ENCODE measurements at places on chromosomes 13 and 19. TPM values are rescaled to one million over a fixed set of nuclear protein-coding genes. Genes with fewer than 3 reads are reported as not detected.

The ZNF540 gene
- 0.24 TPM for total RNA-seq

The CYP4F3 gene
- not detected for total RNA-seq

The DHPS gene
- total RNA-seq, result 117 TPM

The GADD45GIP1 gene
- total RNA-seq, result 67.5 TPM

The NALCN gene
- 0.52 TPM for total RNA-seq

The NDUFA11 gene
- total RNA-seq, result 298 TPM

The KLF1 gene
- 0.57 TPM for total RNA-seq

The ELANE gene
- not detected for total RNA-seq

The CDX2 gene
- not detected for total RNA-seq

The NCR1 gene
- not detected for total RNA-seq

DNA sequence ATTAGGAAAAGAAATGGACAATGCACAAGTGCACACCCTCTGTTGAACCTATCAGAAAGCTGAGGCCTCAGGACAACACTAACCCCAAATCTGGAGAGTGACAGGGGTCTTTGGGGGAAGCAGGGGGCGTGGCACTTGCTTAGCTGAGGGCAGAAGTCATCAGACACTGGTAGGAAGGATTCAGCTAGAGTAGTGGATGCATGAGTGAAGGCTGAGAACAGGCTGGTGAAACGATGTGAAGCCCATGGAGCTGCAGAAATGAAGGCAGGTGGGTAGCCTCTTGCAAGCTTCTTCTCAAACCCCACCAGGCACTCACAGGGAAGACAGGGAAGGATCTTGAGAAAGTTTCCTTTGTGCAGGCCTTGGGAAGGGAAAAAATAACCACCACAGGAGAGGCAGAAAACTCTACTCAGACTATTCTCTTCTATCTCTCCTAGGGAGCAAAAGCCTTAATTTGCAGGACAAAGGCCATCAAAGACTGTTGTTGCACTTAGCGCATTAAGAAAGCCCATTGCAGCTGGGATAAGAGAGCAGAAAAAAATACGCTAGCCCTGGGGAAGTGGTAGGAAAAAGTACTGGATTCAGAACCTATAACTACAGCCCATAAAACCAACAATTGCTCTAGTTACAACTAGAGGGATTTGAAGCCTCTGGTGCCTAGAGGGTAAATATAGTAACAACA lies 193.3 kb upstream of the ZNF536 start:
- H3K27me3 ChIP-seq, result no peaks in the 10 kb centered on the region
- no peak overlapping the region for H3K27ac ChIP-seq
- no peak for DNase-seq
- no peak overlapping the region for H3K4me3 ChIP-seq

- H3K4me3 ChIP-seq, result no peak overlapping the region
- no peak for DNase-seq
- H3K36me3 ChIP-seq, result peaks cover 53% of the 10 kb centered on the region
Observed at GRCh38 chr19:7973883-7974282, 30.4 kb upstream of the TIMM44 start.

- H3K27ac ChIP-seq, result no peak overlapping the region
- H3K4me1 ChIP-seq, result no peaks in the 10 kb centered on the region
- no peaks in the 10 kb centered on the region for H3K27me3 ChIP-seq
- H3K36me3 ChIP-seq, result no peaks in the 10 kb centered on the region
- DNase-seq, result no peak
- no peak overlapping the region for H3K4me3 ChIP-seq
Observed at GRCh38 chr13:29857085-29857484, 6.7 kb upstream of the UBL3 start.

DNA sequence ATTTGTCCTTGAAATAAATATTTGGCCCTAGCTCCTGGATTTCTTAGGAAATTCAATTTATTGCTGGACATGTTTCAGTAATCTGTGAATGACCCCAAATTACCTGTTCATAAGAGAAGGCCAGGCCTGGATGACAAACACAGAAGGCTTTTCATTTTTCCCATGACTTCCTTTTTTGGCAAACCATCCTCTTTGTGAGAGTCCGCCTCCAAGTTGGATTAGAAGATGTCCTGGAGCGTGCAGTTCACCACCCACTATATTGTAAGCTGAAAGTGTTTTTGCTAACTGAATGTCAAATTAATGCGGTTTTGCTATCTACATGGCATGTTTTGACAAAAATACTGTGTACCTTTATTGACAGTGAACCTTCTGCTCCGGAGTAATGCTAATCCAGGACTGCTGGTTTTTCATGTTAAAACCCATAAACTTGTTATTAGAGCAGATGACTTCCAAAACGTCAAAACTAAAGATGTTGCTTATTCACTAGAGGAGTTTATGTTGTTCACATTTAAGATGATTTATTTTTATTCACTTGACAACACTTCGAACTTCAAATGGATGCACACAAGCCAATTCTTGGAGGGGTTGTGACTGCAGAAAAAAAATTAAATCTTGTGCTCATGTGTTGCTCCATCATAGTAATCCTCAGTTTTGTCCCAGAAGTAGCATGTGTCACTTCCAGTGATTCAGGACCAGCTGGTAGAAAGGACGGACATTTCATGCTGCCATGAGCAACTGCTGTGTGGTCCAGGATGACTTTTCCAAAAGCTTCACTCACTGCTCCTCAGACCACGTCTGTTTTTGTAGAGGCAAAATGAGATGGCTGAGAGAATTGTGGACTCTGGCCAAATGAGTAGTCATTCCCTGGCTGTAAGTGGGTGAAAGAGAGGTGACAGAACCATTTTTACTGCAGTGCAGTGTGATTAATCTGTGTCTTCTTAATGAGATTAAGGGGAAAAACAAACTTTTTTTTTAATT lies 71.0 kb downstream of the ITGBL1 start:
- no peaks in the 10 kb centered on the region for H3K36me3 ChIP-seq
- no peak overlapping the region for H3K27ac ChIP-seq
- H3K27me3 ChIP-seq, result no peaks in the 10 kb centered on the region
- H3K4me3 ChIP-seq, result no peak overlapping the region
- peaks cover 19% of the 10 kb centered on the region for H3K4me1 ChIP-seq

DNA sequence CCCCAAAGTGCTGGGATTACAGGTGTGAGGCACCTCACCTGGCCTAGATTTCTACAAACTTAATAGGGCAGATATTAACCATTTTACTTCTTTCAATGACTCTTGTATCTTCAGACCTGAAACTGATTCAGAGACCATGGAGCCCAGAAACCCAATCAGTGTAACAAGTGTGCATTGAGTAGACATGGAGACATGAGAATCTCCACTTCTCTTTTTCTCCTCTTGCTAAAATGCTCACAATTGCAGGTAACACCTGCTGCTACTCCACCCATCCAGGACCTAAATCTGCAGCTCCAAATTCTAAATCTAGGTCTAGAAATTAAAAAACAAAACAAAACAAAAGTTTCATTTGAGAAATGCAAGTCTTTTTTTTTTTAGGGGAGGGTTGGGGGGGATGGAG lies 42.2 kb upstream of the ZNF681 start:
- DNase-seq, result no peak
- H3K27me3 ChIP-seq, result no peaks in the 10 kb centered on the region
- no peaks in the 10 kb centered on the region for H3K36me3 ChIP-seq
- no peak overlapping the region for H3K27ac ChIP-seq
- no peak overlapping the region for H3K4me3 ChIP-seq
- no peaks in the 10 kb centered on the region for H3K4me1 ChIP-seq

DNA sequence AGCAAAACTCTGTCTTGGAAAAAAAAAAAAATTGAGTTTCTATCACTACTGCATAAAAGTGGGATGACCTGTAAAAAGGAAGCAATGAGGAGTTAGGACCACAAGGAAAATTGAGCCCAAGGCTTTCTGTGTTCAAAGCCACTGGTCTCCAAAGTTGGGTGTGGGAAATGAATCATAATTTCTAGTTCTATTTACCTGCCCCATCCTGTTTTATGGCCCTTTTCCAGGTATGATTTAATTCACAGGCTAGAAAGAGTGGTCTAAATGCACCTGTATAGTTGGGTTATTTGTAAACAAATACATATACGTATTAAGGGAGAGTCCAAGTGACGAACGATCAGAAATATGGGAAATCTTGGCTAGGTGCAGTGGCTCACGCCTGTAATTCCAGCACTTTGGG lies 5.9 kb upstream of the DCAF15 start:
- H3K27me3 ChIP-seq, result no peaks in the 10 kb centered on the region
- DNase-seq, result no peak
- H3K36me3 ChIP-seq, result no peaks in the 10 kb centered on the region
- H3K4me3 ChIP-seq, result no peak overlapping the region
- H3K27ac ChIP-seq, result no peak overlapping the region

- no peaks in the 10 kb centered on the region for H3K36me3 ChIP-seq
- peak within 1 kb of the TSS; percentile 13 for H3K27ac ChIP-seq
- peak; percentile 89 for DNase-seq
- H3K27me3 ChIP-seq, result no peaks in the 10 kb centered on the region
- H3K4me3 ChIP-seq, result peak within 1 kb of the TSS; percentile 77
- H3K4me1 ChIP-seq, result peaks cover 18% of the 10 kb centered on the region
Observed at GRCh38 chr13:45851171-45851921, at the start of gene SIAH3. SIAH3 (minus strand) TSS chr13:45851753; CDS start chr13:45851629, 124 bp downstream.

- no peak overlapping the region for H3K27ac ChIP-seq
- H3K4me3 ChIP-seq, result no peak overlapping the region
- no peaks in the 10 kb centered on the region for H3K4me1 ChIP-seq
- H3K27me3 ChIP-seq, result no peaks in the 10 kb centered on the region
Observed at GRCh38 chr19:5321851-5322681, 18.5 kb downstream of the PTPRS start.

DNA sequence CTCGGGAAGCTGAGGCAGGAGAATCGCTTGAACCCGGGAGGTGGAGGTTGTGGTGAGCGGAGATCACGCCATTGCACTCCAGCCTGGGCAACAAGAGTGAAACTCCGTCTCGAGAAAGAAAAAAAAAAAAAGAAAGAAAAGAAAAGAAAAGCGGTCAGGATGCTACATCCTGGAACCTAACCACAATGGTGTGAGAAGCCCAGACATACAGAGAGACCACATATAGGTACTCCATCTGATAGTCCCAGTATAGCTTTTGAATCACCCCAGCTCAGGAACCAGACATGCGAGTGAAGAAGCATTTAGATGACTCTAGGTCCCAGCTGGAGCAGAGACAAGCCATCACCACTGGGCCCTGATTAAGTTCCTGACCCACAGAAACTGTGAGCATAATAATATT lies 3.2 kb downstream of the IFNL1 start:
- H3K4me3 ChIP-seq, result no peak overlapping the region
- no peak for DNase-seq
- H3K27ac ChIP-seq, result no peak overlapping the region
- no peaks in the 10 kb centered on the region for H3K27me3 ChIP-seq

Data from A673 (cell line).